CD4-positive, CD25-positive, alpha-beta regulatory T cell (primary cell): ENCODE measurements at places on chromosomes 12 and 14. TPM values are rescaled to one million over a fixed set of nuclear protein-coding genes. Genes with fewer than 3 reads are reported as not detected.

The INHBC gene
- total RNA-seq = not detected

The RPS6KL1 gene
- 4.5 TPM for total RNA-seq

The SERPINA9 gene
- total RNA-seq = not detected

The PITPNM2 gene
- total RNA-seq = 57.2 TPM

GRCh38 chr14:38186216-38186615 lies 21.5 kb upstream of the SSTR1 start:
- H3K4me3 ChIP-seq = no peak overlapping the region
- no peak for DNase-seq

DNA sequence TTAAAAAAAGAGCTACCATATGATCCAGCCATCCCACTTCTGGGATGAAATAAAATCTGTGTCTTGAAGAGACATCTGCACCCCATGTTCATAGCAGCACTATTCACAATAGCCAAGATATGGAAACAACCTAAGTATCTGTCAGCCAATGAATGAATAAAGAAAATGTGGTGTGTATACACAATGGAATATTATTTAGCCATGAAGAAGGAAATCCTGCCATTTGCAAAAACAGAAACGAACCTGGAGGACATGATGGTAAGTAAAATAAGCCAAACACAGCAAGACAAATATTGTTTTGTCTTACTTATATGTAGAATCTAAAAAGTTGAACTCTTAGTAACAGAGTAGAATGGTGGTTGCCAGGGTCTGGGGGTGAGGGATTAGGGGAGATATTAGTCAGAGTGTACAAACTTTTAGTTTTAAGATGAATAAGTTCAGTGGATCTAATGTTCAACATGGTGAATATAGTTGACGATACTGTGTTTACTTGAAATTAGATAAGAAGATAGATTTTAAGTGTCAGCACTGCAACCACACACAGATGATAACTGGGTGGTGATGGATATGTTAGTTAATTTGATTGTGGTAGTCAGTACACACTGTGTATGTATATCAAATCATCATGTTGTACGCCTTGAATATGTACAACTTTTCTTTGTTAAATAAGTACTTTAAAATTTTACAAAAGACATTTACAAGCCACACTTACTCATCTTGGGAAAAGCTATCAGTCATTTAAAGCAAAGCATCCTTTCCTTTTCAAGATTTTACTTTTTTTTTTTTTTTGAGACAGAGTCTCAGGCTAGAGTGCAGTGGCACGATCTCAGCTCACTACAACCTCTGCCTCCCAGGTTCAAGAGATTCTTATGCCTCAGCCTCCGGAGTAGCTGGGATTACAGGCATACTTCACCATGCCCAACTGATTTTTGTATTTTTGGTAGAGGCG lies 89.9 kb downstream of the BICD1 start:
- no peak overlapping the region for H3K27ac ChIP-seq
- DNase-seq = no peak
- no peaks in the 10 kb centered on the region for H3K4me1 ChIP-seq
- H3K4me3 ChIP-seq = no peak overlapping the region

GRCh38 chr14:92680781-92681650 lies 67.4 kb downstream of the LGMN start:
- H3K27ac ChIP-seq = peak overlapping the region; percentile 65
- no peak overlapping the region for H3K4me3 ChIP-seq
- peak; percentile 78 for DNase-seq
- peaks cover 20% of the 10 kb centered on the region for H3K4me1 ChIP-seq
